Colonic mucosa (tissue), 4 donors: ENCODE measurements at places on chromosomes 16 and 17. TPM values are rescaled to one million over a fixed set of nuclear protein-coding genes. Genes with fewer than 3 reads are reported as not detected.

GRCh38 chr17:42578282-42578869, 847 bp upstream of the PSMC3IP start:
- peak; percentile 88 for DNase-seq

GRCh38 chr16:9874219-9874618, 308.0 kb downstream of the GRIN2A start:
- DNase-seq: no peak

- DNase-seq: no peak
Measured at GRCh38 chr16:317583-317982, 34.6 kb downstream of the PDIA2 start.

The MFAP4 gene
- total RNA-seq: 22.2 TPM

- DNase-seq: no peak
Measured at GRCh38 chr17:2253768-2254406, 49.7 kb downstream of the SMG6 start.

DNA sequence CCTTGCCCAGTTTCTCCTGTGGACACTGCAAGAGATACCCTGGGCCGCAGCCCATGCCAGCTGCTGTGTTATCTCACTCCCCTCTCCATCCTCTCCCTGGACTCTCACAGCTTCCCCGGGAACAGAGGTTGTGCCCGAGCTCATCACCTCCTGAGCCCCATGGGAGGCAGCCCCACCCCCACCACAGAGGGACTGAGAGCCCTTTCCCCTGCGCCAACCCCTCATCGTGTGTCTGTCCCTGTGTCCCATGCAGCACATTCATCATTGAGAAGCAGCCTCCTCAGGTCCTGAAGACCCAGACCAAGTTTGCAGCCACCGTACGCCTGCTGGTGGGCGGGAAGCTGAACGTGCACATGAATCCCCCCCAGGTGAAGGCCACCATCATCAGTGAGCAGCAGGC, 12.7 kb downstream of the STAT5A start:
- DNase-seq: no peak

DNA sequence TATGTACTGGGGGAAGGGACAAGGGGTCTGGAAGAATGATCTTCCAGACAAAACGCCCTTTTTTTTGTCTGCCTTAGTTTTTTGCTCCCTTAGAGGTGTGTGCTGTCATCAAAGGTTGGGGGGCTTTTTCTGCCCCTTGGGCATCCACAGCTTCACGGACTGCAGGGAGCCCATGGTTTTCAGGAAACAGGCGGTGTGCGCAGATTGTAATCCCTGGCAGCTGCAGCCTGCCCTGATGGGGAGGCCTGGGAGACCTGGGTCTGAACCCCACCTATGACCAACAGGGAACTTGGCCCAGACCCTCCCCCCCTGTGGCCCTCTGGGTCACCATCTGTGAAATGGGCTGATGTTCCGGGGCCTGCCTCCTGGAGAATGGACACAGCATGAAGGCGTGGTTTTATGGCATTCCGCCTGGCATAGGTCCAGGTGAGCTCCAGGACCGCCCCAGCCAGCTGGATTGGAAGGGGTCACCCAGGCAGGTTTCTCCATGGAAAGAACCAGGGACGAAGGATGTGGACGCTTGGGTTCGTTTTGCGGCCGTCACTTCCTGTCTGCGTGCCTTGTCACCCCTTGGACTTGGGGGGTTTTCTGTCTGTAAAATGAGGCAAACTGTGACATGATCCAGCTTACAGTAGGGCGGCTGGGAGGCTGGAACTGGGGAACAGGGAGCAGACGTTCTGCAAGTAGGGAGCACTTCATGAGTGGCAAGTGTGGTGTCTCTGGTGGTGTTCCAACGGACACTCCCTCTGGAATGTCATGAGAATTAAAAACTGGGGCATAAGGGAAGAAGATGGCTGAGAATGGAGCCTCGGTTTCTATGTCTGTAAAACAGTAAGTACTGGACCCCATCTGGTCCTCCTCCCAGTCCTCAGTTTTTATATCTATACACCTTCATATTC, 1.5 kb downstream of the CPNE2 start:
- peak; percentile 79 for DNase-seq

The PRDM7 gene
- total RNA-seq: not detected

GRCh38 chr16:73384506-73385089, 336.7 kb upstream of the ZFHX3 start:
- DNase-seq: no peak

DNA sequence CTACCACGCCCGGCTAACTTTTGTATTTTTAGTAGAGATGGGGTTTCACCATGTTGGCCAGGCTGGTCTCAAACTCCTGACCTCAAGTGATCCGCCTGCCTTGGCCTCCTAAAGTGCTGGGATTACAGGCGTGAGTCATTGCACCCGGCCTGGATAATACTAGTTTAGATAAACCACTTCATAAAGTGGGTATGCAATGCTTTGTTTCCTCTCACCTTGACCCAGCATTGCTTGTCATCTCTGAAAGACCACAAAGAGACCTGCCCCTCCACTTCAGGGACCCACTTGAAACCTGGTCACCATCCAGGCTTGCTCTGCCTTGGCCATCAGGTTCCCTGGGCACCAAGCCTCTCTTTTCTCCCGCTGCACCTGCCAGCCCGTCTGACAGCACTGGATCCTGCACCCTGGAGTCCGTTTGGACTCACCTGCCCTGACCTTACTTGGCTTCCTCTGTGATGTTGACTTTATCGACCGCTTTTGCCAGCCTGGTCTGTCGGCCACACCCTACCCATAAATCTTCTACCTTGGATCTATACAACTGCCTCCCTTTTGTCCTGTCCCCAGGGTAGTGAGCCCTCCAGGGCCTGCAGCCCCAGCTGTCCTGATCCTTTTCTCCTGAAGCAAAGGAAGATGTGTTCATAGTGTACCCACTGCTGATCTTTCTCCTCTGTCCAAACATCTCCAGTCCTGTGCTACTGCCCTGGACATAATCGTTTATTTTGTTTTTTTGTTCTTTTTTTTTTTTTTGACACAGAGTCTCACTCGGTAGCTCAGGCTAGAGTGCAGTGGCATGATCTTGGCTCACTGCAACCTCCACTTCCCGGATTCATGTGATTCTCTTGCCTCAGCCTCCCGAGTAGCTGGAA, 12.7 kb upstream of the ZG16 start:
- DNase-seq: peak; percentile 80

The CCL14 gene
- total RNA-seq: 1.3 TPM

The ADAP2 gene
- 5.6 TPM for total RNA-seq

DNA sequence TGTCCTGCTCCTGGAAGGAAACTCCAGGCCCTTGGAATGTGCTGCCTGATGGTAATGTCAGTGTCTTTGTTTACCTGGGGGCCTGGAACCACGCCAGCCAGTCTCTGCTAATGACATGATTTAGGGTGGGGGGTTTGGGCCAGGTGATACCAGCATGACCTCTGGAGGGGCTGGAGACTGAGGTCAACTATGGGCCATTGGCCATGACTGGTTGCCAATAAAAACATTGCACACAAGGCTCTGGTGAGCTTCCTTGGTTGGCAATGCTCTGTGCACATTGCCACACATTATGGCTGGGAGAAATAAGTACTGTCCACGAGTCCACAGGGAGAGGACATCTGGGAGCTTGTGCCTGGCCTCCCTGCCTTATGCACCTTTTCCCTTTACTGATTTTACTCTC, 52.5 kb downstream of the LITAF start:
- no peak for DNase-seq

The OR1A1 gene
- total RNA-seq: not detected

The BCAS3 gene
- 11.0 TPM for total RNA-seq

GRCh38 chr17:19645734-19646201, 2.8 kb upstream of the ALDH3A2 start:
- DNase-seq: peak; percentile 71

GRCh38 chr16:6918646-6919045, 414.0 kb upstream of the RBFOX1 start:
- DNase-seq: no peak

- DNase-seq: no peak
Measured at GRCh38 chr17:5591966-5592365, 7.7 kb upstream of the NLRP1 start.

- DNase-seq: no peak
Measured at GRCh38 chr16:5581428-5581827, 483.8 kb upstream of the EEF2KMT start.

The SLFN14 gene
- total RNA-seq: not detected

DNA sequence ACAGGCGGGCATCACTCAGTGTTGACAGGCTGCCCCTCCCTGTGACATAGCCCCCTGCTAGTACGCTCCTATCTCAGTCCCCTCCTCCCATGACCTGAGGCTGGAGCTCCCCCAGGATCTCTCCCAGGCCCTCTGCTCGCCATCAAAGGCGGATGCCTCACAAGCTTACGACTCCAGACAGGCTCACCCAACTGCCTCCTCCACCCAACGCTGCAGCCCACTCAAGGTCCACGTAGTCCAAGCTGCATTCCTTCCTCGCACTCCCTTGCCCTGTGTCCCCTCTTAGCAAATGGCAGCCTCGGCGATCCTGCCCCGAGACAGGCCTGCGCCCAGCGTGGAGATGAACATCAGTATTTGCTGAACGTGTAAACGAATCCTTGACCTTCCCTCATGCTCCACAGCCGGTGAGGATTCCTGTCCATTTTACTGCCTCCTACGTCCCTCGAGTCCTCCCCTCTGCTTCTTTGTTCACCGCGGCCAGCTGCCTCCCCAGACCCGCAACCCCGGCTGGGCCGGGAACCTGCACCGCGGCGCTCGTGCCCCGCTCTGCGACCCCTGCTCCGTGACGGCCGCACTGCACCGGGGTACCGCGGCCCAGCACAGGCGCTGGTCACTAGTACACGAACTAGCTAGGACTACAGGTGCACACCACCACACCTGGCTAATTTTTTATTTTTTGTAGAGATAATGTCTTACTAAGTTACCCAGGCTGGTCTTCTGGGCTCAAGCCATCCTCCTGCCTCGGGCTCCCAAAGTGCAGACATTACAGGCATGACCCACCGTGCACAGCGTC, 838 bp upstream of the TMEM97 start:
- DNase-seq: no peak

GRCh38 chr16:86389566-86390328, 120.6 kb upstream of the FOXF1 start:
- DNase-seq: no peak

- DNase-seq: peak; percentile 52
Measured at GRCh38 chr16:67163164-67163998, 1.2 kb upstream of the HSF4 start.

- no peak for DNase-seq
Measured at GRCh38 chr17:76683011-76683755, 27.6 kb downstream of the MXRA7 start.

DNA sequence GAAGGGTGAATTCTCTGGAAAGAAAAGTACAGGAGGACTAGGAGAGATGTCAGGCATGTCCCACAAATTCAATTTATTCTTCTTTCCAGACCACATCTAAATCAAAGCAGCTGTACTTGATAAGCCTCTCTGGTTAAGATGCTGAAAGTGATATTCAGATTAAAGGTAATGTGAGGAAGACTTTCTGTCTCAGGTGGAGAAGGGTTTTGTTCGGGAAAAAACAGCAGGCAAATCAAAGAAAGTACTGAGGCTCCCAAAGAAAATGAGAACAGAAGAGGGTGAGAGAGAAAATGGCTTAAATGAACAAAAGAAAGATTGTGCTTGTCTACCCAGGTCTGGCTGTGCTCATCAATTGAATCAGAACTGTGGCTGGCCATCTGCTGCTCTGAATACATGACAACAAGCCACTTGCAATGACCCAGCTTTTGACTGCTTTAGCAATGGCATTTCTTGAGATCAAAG, 55.6 kb downstream of the MMD start:
- no peak for DNase-seq

The CREBBP gene
- total RNA-seq: 42.0 TPM

GRCh38 chr17:57125866-57126265, 40.8 kb downstream of the AKAP1 start:
- DNase-seq: no peak

DNA sequence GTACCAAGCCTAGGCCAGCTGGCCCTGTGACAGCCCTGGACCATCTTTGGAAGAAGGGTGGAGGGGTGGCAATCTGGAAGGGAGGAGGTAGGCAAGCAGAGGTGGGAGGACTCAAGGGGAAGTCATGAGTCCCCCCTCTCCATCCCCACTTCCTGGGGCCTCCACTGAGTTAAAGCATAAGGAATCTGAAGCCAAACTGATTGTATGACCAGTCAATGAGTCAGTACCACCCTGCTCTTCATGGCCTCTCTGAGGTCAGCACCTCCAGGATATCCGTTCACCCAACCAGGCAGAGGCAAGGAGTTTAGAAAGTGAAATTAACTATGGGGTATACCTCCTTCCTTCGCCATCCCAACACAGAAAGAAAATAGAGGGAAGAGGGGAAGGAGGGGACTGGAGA, 272.7 kb downstream of the SOX9 start:
- no peak for DNase-seq

The TMEM235 gene
- total RNA-seq: not detected

The NUP93 gene
- total RNA-seq: 79.2 TPM

DNA sequence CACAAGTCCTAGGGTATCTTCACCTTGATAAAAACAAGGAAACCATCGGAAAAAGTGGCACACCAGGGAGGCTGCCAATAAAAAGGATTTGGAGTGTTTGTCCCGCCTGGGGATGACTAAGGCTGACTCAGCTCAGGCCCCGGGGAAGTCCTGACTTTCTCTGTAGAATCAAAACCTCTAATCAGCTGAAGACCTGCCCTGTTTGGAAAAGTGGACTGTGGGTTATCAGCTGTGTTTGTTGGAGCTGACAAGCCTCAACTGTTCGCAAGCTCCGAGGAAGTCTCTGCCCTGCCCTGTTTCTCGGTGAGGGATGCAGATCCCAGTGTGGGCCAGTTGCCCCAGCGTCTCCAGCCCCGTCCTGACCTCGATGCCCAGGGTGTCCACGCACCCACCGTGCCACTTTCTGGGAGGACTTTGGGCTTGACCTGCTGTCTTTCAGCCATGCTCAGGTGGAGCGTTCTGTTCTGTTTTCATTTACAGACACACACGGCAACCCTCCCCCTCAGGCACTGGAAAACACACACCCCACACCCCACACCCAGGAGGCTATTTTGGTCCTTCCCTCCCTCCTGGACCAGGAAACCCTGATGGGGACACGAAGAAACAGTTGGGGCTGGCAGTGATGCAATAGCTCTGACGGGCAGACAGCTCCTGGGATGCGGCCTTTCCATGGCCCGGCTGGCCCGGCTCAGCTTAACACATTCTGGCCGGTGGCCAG, 27.6 kb upstream of the PITPNA start:
- peak; percentile 85 for DNase-seq

The DNAH9 gene
- 0.69 TPM for total RNA-seq

GRCh38 chr17:29586676-29587469, 2.6 kb downstream of the GIT1 start:
- DNase-seq: no peak

- no peak for DNase-seq
Measured at GRCh38 chr16:1974157-1975070, 2.6 kb downstream of the TBL3 start.
